Activated CD4-positive, CD25-positive, alpha-beta regulatory T cell treated with anti-CD3 and anti-CD28 coated beads, Interleukin-2, amount 50 U/mL, for 16 hours (primary cell): ENCODE measurements at places on chromosomes 11 and 22.

DNA sequence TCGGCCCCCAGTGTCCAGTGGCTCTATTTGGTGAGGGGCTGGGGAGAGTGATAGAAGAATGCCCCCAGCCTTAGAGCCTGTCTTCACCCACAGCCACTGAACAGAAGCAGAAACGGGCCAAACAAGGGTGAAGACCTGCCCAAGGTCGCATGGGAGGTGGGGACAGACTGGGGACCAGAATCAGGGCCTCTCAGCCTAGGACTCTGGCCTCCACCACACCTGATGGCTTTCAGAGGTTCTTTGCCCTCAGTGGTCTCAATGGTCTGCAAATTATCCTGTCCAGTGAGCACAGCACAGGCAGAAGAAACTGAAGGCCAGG, 4.5 kb upstream of the MYRF start:
- DNase-seq = no peak

DNA sequence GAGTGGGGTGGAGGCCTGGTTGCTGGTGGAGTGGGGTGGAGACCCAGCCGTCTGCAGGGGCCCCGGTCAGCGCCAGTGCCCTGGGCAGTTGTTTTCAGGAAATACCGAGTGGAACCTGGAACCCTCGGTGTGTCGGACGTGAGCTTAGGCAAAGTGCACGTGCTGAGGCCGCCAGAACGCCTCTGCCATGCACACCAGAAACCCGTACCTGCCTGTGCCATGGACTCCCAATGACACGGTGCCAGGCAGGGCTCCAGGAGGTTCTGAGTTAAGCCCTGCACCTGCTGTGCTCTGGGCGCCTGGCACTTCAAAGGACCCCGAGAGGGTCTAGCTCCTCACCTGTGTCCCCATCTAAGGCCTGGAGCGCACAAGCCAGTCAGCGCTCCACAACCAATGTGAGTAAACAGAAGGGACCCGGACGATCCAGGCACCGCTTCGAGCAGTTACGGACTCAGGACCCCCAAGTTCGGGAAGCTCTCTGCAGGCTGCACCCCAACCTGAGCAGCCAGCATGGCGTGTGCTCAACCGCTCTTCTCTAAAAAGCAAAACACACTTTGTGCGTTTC, 12.3 kb downstream of the TOLLIP start:
- DNase-seq = no peak

DNA sequence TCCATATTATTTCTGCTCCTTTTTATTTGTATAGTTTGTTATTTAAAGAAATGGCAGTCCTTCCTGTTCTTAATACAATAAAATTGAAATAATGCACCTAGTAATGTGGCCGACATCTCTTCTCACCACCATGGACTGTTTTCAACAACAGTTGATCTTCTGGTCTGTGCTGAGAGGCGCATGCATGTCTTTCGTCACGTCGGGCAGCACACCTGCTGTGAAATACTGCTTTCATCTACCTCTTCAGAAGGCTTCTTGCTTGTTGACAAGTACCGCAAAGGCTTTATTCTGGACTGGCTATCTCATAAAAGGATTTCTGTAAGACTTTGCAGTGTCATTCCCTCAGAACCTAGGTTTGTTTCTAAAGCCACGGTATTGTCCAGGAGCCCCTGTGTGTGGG, 13.9 kb upstream of the MYO18B start:
- no peak for DNase-seq

DNA sequence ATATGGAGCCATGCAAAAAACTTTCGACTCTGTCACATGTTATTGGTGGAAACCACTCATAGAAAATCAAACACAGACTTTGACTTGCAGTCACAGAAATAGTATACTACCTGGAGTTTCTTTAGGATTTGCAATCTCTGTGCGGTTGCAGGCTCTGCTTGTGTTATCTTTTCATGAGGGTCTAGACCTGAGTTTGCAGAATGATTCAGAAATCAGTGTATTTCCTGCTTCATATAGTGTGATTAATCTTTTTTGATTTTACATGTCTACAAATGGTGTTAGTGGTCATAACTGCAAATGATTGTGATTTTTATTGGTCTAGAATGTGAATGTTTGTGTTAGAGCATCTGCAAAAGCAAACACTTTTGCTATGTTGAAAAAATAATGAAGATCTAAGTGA, 690.2 kb downstream of the NTM start:
- no peak for DNase-seq
